ENCODE measurements at places on chromosomes 6 and 20.

DNA sequence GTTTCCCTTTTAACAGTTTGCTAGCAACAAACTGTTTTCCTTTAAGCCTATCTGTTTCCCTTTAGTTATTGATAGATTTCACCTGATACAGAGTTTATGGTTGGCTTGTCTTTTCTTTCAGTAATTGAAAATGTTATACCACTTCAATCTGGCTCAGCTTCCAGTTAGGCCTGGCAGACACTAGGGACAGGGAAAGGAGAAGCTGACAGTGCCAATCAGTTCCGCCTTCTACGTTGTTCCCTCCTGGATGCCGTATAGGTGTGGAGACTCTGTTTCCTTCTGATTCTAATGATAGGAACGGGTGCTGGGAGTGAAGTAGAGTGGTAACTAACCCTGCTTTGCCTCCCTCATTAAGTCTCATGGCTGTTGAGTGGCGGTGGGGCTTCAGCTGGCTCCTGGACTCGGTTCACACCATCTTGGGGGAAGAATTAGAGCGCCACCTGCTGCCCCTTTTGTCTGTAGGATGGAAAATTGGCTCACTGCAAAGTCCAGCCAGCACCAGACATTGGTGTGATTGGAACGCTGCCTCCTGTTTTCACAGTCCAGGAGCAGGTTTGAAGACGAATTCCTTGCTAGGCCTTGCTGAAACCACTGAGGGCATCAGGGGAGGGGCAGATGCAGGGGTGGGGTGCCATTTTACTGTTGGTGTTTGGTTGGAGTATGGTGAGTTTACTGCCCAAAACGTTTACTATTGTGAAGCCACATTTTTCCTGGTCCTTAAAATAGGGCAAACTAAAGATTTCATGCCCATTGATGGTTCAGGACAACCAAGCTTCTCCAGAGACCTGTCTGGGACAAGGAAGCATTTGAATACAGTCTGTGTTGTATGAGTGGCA, 1729.5 kb downstream of the GRIK2 start:
- no peak for DNase-seq

GRCh38 chr6:17816921-17817611, 110.3 kb upstream of the NUP153 start:
- DNase-seq: no peak

DNA sequence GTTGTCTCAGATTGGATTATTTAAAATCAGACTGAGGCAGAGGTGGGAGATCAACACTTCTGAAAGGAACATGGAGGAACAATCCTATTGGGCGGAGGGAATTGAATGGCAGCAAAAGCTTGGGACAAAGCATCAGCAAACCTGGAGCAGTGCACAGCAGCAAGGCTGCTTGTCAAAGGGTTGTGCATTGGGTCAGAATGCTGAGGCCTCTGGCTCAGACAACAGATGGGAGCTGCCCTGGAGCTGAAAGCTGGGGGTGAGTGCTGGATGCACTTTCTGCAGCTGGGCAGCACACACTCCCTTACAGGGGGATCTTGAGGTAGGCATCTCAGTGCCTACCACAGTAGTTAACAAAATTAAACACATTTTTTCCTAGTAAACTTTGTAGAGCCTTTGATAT, 634.4 kb upstream of the MMS22L start:
- no peak for DNase-seq

GRCh38 chr6:14857501-14857900, 388.4 kb upstream of the JARID2 start:
- peak; percentile 59 for DNase-seq

GRCh38 chr6:145544514-145544913, 190.8 kb downstream of the EPM2A start:
- DNase-seq: no peak

- no peak for DNase-seq
Measured at GRCh38 chr6:163398815-163399214, 15.7 kb upstream of the QKI start.

DNA sequence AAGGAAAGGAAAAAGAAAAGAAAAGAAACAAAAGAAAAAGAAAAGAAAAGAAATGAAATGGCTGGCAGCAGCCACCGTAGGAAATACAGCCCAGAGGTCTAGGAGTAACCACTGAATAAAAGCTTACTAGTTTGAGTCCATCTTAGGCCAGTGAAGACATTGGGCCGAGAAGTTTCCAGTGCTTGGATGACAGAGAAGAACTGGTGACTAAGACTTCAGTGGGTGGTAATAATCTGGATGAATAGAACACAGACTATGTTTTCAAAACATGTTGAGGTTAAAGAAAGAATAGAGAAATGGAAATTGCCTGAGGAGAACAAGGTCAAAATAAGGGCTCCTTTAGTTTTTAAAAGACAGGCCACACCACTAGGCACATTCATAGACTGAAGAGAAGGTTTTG, 198.8 kb downstream of the ATXN1 start:
- no peak for DNase-seq

DNA sequence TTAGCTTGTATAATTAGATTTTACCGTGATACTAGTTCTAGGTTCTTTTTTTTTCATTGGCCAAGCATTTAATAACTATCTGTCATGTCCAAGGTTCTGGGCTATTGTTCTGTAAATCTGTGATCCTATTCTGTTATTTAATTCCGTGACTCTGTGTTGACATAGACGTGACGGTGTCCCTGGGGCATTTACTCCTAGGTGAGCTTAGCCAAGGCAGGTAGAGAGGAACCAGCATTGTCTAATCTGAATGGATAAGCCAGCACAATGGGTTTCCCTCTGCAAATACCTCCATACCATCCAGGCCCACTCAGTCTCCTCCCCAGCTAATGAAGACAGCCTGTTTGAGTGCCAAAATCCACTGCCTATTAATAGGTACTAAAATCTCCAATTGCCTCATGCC, 8.9 kb upstream of the CDSN start:
- DNase-seq: no peak

GRCh38 chr6:68443704-68444103, 191.4 kb upstream of the ADGRB3 start:
- DNase-seq: no peak

- no peak for DNase-seq
Measured at GRCh38 chr6:162726947-162727321, 632 bp downstream of the PRKN start.

- no peak for DNase-seq
Measured at GRCh38 chr6:137157601-137158000, 15.8 kb downstream of the IL22RA2 start.

GRCh38 chr6:70708448-70708847, 40.8 kb downstream of the SMAP1 start:
- DNase-seq: no peak

- no peak for DNase-seq
Measured at GRCh38 chr6:43749461-43749860, 20.6 kb upstream of the VEGFA start.

DNA sequence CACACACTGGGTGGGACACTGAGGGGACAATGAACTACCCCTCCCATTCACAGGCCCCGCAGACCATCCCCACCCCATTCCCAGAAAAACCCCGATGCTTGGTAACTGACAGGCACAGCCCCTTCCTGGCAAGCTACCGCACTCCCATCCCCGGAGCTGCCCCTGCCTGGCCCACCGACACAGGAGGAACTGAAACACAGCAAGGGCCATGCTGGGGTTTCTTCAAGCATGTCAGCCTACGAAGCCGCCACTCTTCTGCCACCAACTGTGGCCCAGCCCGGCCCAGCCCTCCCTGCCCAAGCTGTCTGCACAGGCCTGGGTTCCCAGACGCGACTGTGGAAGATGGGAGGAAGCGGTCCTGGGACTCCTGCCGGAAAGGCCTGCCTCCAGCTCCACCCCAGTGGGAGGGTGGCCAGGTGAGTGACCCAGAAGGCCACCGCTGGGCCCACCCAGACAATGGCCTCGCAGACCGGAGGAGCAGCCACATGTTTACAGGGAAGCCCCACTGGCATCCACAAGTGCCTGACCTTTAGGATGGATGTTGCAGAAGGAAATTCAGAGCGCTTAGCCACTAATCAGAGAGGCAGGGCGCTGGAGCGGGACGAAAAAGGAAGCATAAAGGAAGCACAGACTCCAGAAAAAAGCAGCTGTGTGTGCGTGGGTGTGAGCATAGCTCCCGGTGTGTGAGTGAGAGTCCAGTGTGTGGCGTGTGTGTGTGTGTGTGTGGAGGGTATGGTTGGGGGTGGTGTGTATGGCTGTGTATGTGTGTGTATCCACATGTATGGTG, 91.6 kb downstream of the PRND start:
- DNase-seq: no peak

DNA sequence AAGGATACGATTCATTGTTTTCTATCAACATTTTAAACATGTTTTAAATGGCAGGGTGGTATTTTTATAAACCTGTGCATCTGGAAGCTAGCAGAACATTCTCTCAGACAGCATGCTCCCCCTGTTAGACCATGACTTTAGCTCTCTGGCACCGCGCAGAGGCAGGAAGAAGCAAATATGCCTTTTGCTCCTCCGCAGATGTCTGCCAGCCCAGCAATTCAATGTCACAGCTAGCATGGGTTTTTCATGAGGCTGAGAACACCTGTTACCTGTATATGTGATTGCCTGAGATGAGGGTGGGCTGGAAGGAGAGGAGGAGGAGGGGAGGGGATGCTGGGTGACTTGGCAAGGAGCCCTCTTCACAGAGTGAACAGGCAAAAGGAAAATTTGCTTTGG, 6.7 kb downstream of the MTCH1 start:
- DNase-seq: no peak

- DNase-seq: no peak
Measured at GRCh38 chr6:72783666-72784065, 161.8 kb downstream of the KCNQ5 start.

GRCh38 chr20:18663932-18664331, 76.1 kb downstream of the DTD1 start:
- DNase-seq: no peak
